ENCODE measurements at places on chromosomes 16 and 17.

DNA sequence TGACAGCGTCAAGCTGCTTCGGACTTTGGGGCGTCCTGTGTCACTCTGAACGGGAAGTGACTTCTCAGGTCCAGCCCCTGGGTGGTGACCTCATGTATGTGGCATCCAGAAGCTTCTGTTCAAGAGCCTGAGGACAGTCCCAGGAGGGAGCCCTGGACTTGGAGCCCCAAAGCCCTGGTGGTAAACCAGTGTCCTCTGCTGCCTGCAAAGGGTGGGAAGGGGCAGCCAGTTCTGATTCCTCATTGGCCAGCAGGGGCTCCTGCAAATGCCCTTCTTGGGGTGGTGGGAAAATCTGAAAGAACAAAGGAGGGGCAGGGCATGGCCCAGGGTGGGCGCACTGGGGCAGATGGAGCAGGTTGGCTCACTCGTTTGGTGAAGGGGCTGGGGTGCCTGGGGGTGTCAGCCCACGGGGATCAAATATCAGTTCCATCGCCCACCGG is 1.6 kb downstream of the OSGIN1 start:
- DNase-seq = no peak

DNA sequence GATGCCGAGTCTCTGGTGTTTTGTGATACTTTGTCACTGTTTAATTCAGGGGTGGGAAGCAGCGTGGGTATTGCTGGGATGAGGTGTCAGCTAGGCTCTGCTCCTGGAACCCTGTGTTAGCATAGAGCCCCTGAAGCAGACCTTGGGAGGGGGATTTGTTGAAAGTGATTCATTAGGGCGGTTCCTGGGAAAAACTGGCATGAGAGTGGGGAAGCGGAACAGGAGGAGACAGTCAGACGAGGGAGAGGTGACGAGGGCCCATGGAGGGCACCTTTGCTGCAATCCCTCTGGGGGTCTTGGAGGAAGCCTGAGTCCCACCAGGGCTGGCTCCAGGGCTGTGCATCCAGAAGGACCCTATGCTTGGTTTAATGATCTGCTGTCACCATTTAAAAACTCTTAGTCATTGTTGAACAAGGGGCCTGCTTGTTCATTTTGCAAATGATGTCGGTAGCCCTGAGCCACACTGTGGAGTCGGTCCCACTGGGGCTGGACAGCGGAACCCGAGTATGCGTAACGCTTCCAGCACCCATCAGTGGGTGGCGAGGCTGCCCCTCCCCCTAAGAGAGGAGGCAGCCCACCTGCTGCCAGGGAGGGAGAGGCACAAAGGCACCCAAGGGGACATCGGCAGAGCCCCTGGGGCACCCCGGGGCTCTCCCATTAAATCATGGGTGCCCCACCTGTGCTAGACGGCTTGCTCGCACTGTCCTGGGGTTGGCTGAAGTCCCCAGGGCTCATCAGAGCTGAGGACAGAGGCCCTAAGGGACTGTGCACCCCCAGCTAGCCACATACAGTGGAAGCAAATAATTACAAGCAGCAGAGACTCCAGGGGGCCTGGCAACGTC is 35.4 kb downstream of the WFDC1 start:
- no peak for DNase-seq

DNA sequence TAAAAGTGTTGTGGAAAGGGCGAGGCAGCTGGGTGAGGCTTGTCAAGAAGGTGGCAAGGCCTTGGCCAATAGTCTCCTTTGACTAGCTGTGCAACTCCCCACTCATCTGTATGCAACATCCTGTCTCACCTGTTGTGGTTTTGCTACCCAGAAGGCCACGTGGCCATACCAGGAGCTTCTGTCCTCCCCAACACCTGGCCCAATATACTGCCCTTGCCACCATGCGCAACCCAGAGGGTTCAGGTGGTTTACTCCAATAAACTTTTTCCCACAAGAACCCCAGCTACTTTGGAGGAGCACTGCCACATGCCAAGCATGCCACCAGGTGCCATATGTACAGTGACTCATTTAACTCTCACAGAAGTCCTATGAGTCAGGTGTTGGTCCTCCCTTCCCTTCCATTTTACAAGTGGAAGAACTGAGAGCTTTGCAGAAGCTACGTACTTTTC is 10.2 kb downstream of the MYO19 start:
- no peak for DNase-seq

GRCh38 chr17:73232587-73233373 is 28.9 kb downstream of the CPSF4L start:
- peak; percentile 53 for DNase-seq

GRCh38 chr16:81651758-81652718 is 127.1 kb upstream of the PLCG2 start:
- DNase-seq = no peak

DNA sequence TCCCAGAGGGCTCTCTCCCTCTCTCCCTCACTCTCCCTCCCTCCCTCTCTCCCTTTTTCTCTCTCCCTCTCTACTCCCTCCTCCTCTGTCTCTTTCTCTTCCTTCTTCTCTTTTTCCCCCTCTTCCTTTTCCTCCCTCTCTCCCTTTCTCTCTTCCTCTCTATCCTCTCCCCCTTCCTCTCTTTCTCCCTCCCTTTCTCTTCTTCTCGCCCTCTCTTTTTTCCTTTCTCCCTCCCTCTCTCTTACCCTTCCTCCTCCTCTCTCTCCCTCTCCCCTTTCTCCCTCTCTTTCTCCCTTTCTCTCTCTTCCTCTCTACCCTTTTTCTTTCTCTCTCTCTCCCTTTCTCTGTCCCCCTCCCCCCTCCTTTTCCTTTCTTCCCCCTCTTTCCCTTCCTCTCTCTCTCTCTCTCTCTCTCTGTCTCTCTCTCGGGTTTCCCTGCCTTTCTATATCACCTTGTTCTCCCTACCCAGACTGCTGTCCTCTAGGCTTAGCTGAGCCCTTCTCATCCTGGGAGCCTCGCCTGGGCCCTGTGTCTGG is 25.8 kb upstream of the TMEM220 start:
- no peak for DNase-seq

- no peak for DNase-seq
Measured at GRCh38 chr16:1485847-1486496, 2.8 kb downstream of the PTX4 start.

- peak; percentile 50 for DNase-seq
Measured at GRCh38 chr16:2339521-2340484, 725 bp downstream of the ABCA3 start.

- no peak for DNase-seq
Measured at GRCh38 chr17:6657633-6658287, 6.2 kb downstream of the C17orf100 start.

DNA sequence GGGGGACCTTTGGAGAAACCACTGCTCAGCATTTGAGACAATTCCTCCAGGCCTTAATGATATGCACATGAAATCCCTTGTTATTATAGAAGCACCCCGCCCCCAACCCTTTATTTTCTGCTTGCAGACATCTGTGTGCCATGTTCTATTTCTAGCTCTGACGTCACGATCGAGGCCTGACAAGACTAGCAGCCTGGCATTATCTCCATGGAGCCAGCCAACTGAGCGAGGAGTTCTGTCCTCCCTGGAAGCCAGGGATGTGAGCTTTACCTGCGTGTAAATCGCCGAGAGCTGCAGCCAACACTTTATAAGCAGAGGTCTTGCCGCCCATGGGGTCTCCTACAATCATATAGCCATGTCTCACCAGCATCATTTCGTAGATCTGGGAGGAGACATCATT is 116.9 kb downstream of the DNAH3 start:
- peak; percentile 59 for DNase-seq

DNA sequence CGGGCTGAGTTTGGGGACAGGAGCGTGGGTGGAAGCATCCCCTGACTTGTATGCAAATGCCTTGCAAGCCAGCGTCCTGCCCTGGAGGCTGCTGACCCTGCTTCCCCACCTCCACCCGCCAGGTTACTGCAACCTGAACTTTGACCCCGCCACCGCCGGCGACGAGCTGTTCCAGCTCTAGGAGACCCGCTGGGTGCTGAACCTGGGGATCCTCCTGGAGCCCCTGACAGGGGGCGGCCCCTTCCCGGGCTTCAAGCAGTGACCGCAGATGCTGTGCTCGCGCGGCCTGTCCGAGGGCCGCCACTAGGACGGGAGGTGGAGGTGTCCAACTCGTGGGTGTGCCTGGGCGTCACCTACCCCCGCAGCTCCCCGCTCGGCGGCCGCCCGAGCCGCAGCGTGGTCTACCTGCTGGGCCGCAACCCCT is 10.7 kb upstream of the SLC16A5 start:
- DNase-seq = no peak

- no peak for DNase-seq
Measured at GRCh38 chr17:57110579-57111325, 25.7 kb downstream of the AKAP1 start.

GRCh38 chr16:85330694-85331188 is 218.5 kb upstream of the CIBAR2 start:
- DNase-seq = peak; percentile 90

DNA sequence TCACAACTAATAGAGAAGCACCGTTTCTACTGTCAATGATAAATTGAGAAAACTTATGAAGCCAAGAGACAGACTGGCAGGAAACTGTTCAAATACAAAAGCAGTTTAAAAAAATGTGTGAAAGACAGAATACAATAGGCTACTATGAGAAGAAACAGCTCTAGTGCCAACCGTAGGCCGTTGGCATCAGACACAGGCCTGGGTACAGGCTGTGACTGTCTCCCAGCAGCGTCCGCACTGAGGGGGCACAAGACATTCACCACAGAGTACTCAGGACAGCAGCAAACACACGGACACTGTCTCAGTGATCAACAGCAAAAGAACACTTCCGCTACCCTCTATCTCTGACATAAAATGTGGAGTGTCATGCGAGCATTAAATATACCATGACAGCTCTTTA is 7.8 kb upstream of the C1QBP start:
- no peak for DNase-seq

DNA sequence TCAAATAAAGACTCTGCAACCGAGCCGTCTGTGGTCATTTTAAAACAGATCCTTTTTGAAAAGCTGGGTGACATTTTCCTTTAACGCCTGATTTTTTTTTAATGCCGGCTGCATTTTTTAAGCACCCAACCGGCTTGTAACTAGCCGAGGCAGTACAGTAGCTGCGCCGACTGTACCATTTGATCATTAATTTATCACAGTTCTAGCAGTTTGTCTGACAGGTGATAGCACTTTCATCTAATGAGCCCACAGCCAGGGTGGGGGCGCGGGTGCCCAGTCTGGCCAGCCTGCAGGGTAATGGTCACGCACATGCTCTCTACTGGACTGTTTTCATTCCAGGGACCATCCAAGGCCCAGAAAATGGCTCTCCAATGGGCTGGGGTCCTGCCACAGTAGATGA is 68.8 kb downstream of the IRX5 start:
- no peak for DNase-seq

DNA sequence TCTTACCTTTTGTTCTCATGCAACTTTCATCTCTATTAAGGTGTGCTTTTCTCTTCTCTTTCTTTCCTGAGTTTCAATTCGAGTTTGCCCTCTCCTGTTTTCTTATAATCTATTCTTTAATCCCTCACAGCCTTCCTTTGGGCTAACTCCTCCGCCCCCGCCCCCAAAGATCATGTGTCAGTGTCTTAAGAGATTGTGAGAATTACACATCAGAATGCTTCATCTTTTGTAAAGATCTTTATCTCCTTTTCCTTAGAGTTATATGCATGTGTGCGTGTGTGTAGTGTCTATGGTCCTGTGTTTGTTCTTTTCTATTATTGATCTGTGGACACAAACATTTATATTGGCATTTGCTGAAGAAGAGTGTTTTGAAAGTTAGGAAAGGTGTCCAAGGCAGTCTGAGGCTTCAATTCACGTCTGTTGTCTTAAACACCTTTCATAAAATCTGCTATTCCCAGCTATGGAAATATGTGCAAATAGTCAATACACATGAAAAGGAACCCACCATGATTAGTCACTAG is 6.1 kb upstream of the ALDH3A2 start:
- DNase-seq = no peak

GRCh38 chr17:20783091-20783490 is 203.6 kb downstream of the CDRT15L2 start:
- no peak for DNase-seq

GRCh38 chr16:70740914-70741782 is 55.3 kb upstream of the MTSS2 start:
- DNase-seq = no peak

- no peak for DNase-seq
Measured at GRCh38 chr16:14128097-14128496, 57.0 kb downstream of the MRTFB start.

GRCh38 chr17:82243648-82244412 is 15.0 kb downstream of the SLC16A3 start:
- DNase-seq = peak; percentile 53

GRCh38 chr17:51351890-51352289 is 91.5 kb downstream of the UTP18 start:
- peak; percentile 87 for DNase-seq

DNA sequence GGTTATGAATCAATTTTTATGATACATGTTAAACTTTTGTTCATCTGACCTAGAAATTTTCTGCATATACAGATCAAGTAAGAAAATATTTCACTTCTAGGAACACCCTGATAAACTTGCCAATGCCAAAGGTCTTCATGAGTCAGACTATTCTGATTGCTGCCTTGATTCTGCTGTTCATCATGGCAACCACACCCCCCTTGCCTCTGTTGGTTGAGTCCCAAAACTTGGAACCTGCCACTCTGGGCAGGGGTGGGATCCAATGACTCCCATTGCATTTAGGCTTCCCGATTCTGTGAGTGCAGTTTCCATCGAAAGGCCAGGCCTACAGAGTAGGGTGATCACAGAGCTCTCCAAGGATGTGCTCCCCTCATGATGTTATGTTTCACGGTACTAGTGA is 15.8 kb upstream of the TENT4B start:
- no peak for DNase-seq

DNA sequence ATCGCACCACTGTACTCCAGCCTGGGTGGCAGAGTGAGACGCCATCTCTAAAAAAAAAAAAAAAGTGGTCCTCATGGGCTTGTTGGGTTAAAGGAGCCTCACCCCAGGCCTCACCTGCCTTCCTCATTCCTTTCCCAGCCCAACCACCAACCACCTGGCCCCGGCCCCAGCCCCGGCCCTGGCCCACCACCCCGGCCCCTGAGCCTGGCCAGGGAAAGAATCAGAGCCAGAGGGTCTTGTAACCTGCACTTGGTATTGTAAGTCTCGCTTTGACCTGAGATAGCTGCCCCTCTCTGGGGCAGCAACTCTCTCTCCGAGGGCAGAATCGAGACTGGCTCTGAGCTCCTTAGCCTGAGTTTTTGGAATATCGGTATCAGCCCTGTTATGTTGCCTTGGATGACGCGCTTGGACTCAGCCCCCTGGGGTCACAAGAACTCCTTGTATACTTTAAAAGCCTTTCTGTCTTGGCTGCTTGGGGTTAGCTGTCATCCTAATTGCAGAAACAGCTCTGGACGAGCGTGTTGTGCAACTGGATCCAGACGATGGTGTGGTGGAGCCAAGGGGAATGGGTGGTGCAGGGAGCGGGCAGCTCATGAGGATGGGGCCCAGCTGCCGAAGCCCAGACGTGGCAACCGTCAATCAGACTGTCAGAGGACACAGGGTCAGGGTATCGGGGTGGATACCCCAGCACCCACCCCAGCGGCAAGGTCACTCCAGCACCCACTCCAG is 14.6 kb downstream of the SMTNL2 start:
- no peak for DNase-seq

- DNase-seq = no peak
Measured at GRCh38 chr16:49809062-49809461, 46.9 kb downstream of the ZNF423 start.

- DNase-seq = no peak
Measured at GRCh38 chr17:43438626-43439025, 39.8 kb downstream of the ARL4D start.

All from cerebellar cortex (tissue), 1 donor.